ENCODE measurements at places on chromosomes 4 and X. TPM values are rescaled to one million over a fixed set of nuclear protein-coding genes. Genes with fewer than 3 reads are reported as not detected.

- no peak for DNase-seq
Measured at GRCh38 chr4:7160439-7160838, 31.9 kb upstream of the SORCS2 start.

DNA sequence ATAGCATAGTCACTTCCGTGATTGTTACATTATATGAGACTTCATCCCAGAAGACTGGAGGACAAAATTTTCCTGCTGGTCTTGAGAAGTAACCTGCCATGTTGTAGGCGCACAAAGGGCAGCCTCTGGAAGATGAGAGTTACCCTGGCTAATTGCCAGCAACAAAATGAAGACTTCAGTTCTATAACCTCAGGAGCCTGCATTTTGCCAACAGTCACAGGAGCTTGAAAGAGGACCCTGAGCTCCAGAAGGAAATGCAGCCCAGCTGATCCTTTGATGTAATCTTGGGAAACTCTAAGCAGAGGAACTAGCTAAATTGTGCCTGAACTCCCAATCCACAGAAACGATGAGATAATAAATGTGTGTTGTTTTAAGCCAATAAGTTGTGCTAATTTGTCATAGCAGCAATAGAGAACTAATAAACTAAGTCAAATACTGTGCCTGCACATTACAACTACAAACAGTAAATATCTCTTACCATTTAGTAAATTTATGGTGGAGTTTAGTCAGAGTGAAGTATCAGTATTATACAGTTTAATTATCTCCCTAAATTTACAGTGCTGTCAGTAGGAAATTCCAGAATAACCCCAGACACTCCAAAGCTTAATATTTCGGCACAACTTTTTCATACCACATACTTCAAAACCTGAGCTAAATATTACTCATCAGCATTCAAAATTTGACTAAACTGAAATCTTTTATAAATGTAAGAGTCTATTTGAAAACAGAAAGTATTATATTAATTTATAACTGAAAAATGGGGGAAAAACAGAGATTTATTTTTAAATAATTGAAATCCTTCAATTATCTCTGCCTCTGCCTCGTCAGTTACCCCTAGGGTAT, 90.1 kb upstream of the MAPK10 start:
- DNase-seq = no peak

DNA sequence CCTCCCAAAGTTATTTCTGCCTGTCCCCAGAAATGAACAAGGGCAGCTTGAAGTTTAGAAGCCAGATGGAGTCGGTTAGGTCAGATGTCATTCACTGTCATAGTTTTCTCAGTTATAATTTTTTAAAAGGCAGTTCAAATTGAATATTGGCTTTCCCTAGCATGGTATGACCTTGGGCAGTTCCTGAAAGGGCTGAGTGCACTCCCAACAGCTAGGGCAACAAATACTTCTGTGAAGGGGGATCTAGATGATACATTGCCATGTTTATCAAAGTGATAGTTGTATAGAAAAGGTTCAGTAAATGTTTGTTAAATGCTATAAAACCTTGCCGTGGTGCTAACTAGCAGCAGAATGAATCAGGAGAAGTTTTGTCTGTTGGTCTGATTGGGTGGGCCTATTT, 938.1 kb upstream of the GRIA3 start:
- DNase-seq = no peak

The HTR2C gene
- total RNA-seq = not detected

The NSUN7 gene
- total RNA-seq = 0.23 TPM

DNA sequence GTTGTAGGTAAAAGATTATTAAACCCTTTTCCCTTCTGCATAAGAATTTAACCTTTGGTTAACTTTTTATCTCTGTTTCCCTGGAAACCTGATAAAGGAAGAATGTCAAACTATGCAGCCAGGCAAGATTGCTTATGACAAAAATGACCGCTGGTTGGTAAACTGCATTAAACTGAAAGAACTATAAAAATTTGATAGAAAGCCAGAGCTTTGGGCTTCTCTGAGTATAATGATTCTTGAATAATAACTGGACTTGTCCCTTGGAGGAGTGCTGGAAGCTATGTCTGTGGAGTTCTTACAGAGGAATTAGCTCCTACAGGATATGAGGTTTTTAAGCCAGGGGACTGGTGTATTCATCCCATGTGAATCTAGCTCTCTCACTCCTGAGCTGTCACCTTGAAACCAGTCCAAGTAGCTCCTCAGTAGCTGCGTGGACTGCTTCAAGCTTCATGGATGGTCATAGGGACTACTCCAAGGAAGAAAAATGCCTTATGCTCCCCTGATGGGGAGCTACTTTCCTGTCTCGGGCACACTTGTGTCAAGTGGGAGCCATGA, 52.0 kb downstream of the RASL11B start:
- DNase-seq = no peak

GRCh38 chr4:88743696-88744095, 46.1 kb upstream of the NAP1L5 start:
- no peak for DNase-seq

DNA sequence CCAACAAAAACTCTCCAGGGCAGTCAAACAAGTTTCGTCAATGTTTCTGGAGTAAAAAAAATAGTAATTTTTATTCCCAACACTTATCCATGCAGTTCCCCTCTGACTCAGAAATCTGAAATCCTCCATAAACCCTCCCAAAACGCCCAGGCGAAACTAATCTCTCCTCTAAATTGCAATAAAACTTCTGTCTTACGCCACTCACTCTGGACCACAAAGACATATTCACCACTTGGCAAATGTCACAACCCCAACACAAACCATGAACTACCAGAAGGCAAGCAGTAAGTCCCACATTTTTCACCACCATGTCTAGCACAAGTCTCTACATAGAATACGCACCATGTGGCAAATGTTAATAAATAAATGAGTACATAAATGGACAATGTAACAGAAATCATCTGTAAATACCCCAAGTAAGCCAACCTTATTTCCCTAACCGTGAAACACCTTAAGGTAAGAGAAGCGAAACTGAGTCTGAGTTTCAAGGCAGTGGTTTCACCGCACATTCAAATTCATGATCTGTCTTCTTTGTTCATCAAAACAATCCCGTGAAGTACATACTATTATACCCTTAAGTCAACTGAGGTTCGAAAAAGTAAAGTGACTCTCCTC, 1.6 kb downstream of the PAPSS1 start:
- peak; percentile 5 for DNase-seq

GRCh38 chr4:5823542-5824211, 69.2 kb downstream of the CRMP1 start:
- no peak for DNase-seq

The EVC2 gene
- total RNA-seq = 0.20 TPM

GRCh38 chrX:119647552-119648420, 41.6 kb upstream of the NKRF start:
- peak; percentile 80 for DNase-seq

DNA sequence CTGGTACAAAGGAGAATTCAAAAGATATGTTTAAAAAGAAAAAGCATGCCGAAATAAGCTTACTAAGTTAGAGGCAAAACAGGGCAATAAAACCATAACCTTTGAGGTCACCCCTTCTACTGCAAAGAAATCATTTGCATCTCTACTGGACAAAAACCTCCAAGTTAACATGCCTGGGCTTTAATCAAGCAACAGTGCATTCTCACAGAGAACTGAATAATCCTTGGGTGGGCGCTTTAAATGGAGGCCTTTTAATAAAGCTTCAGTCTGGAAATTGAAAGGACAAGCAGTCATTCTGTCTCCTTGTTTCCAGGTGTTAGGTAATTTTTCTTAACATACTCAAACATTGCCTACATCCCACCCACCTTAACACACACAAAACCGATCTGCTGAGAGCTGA, 34.6 kb upstream of the SMS start:
- no peak for DNase-seq

DNA sequence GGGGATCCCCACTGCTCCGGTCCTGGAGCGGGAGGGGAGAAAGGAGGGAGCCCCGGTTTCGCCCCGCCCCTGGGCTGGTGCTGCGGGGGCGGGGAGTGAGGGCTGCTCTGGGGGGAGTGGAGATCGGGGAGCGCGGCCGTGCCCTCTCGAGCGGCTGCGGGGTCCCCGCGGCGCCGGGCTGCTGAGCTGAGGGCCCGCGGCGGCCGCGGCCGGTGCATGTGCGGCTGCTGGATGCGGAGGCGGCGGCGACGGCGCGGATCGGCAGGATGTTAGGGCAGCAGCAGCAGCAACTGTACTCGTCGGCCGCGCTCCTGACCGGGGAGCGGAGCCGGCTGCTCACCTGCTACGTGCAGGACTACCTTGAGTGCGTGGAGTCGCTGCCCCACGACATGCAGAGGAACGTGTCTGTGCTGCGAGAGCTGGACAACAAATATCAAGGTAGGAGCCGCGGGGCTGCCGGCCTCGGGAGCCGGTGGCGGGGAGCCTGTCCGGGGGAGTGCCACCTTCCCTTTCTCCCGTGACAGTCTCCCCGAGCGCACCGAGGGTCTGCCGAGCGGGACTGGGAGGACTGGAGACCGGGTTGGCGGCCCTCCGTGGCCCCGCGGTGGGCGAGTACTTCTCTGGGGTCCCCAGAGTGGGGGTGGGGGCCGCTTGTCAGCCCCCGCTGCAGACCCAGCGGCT, at the start of gene ING2:
TSS of gene ING2 (plus strand) at position 129 of the 681 bp plus-strand sequence. CDS start at position 267, 138 bp downstream.
- DNase-seq = no peak

DNA sequence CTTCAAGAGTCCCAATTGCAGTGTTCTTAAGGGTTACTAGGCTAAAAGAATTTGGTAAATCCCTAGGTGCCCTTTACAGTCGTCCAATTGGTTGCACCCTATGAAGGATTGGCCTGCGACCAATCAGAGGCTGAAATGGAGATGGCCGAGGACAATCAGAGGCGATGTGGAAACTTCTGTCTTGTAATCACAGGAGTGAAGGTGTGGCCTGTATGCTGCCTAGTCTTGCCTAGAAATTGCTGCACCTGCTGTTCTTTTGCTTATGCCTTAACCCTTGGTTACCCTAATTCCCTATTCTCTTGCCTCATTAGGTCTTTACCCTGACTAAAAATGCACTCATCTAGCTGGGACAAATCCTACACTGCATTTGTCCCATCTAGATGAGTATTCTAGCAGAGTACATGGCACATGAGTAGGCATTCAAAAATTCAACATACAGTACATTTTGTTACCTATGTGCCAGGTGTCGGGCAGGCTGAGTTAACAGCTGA, 1.0 kb upstream of the DCK start:
- no peak for DNase-seq

The FGD1 gene
- total RNA-seq = not detected

DNA sequence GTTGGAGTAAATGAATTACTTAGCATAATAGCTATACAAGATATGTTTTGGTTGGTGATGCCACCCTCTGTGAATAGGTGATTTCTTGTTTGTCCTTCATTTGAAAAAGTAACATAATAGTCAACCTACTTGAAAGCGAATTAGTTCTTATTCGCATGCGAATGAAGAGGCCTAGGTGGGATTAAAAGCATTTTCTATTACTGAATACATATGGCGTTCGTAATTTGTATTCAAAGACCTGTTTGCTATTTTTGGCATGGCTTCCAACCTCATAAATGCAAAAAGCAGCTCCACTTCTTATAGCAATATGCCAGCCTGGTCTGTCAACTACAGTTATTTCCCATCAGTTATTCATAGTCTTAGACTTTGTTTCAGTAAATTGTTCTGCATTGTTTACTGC, 261.3 kb downstream of the TENM3 start:
- DNase-seq = no peak

- no peak for DNase-seq
Measured at GRCh38 chr4:99002279-99002678, 6.8 kb downstream of the METAP1 start.

DNA sequence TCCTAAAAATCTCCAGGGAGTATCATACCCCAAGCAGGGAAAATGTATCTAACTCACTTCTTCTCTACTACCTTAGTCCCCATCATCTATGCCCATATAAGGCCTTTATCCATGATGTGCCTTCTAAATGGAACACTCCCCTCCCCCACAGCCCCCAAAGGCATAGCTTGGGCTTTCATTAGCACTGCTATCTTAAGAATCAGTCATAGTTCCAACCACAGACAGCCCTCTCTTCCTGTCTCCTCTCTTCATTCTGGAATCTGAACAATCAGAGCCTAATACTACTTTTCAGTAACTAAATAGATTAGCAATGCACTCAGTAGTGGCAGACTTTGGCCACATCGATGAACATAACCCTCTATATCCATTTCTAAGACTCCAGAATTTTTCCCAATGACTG, 313.2 kb upstream of the DKK2 start:
- no peak for DNase-seq

GRCh38 chr4:65416891-65417290, 253.4 kb downstream of the EPHA5 start:
- DNase-seq = no peak

The CUL4B gene
- total RNA-seq = 33.3 TPM

DNA sequence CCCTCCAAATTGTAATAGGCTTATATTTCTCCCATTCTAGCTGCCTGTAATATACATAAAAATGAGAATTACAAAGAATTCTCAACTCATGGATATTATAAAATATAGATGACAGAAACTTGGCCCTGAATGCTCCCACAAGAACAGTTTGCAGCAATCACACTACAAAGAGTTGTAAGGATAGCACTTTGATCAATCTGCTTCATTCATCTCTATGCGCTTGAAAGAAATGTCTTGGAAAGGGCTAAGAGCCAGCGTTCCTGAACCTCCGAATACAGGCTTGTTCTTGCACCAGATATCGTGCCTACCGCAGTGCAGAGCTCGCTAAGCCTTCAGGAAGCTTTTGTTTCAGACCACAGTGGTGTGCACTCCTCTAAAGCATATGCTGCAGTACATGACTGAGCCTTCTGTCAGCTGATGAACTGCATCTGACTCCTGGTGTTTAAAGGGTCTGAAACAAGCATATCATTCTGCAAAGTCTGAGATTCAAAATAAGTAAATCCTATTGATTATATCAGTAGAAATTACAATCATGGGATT, 417.6 kb upstream of the ZFP42 start:
- DNase-seq = no peak

DNA sequence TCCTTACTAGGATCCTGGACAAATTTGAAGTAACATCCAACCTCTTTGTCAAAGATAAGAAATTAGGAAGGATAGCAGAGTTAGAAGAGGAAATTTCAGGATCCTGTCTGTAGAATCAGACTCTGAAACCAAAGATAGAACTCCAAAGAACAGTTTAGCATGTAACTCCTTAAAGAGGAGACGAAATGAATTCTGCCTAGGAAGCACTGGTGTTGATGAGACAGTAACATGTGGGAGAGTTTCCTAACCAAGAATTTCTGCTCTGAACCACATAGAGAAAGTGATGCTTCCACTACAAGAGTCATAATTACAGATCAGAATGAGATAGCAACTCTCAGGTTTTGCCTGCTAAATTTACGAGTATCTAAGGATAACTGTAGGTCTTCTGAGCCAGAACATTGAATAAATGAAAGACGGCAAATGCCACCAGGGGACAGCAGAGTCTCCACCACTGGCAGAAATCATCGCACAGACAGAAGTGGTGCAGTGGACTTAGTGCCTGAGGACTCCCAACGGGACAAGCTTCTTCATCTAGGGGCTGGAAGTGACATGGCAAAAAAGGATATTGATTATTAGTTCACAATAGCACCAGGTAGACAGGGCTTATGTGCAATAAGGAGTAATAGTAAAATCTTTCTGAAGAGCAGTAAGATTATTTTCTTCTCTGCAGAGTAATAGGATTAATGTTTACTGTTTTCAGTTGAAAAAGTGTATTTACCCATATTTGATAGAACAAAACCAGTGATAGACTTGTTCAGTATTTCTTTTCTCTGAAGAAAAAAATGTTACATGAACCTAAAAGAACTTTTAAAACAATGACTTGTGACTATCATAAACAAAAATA, 6.7 kb upstream of the PPID start:
- peak; percentile 40 for DNase-seq
